ENCODE measurements at places on chromosomes 6 and 20.

DNA sequence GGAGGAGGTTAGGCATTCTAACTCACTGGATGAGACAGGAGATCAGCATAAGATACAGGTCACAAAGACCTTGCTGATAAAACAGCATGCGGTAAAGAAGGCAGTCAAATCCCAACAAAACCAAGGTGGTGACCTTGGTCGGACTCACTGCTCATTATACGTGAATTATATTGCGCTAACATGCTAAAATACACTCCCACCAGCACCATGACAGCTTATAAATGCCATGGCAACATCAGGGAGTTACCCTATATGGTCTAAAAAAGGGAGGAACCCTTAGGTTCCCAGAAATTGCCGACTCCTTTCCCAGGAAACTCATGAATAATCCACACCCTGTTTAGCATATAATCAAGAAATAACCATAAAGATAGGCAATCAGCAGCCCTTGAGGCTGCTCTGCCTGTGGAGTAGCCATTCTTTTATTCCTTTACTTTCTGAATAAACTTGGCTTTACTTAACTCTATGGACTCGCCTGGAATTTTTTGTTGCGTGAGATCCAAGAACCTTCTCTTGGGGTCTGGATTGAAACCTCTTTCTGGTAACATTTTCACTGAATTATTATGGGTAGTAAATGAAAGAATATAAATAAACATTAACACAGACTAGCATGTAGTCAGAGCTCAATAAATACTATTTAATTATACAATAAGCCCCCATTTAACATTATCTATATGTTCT is 3.0 kb upstream of the LAMA4 start:
- DNase-seq, result no peak

DNA sequence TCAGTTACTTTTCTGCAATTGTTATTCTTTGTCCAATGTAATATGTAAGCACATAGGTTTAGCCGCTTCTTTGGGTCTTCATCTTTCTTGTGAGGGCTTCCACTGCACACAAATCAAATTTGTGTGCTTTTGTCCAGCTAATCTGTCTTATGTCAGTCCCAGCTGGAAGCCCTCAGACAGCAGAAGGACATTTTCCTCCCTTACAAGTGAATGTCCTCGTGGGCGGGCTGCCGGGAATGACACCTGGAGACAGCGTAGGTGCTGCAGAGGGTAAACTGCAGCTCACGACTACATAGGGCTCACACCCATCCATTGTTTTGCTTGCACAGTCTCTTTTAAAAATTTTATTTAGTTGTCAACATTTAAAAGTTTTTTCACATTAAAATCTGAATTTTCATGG is 24.6 kb upstream of the PPP1R14C start:
- DNase-seq, result no peak

GRCh38 chr6:34904990-34905613 is 16.0 kb downstream of the ANKS1A start:
- no peak for DNase-seq

DNA sequence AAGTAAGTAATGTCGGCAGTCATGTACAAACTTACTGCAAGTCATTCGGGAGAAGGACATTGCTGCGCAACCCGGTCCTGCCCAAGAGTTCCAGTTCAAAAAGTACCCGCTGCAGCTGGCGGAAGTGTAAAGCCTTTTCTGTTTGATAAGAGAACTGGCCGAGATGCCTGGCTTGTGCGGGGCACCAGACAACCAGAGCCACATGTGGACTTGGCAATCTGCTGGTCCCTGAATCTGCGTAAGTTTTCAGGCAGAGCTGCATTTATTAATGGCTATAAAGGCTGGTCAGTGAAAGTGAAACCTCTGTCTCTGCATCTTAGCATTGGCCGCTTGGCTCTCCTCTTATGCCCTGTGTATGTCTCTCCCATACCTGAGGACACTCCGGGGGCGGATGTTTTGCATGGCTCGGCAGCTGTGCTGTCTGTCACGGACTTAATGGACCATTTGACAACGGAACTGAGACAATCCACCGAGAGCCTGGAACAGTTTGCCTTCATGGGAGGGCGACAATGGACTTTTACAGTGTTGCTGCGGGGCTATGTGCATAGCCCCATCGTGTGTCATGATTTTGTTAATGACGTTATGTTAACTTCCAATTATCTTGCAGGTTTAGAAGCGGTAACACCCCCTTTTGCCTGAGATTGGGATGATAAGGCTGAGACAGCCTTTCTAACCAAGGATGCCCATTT is 19.8 kb upstream of the RGS17 start:
- no peak for DNase-seq

GRCh38 chr20:57220337-57221145 is 45.9 kb downstream of the BMP7 start:
- no peak for DNase-seq

- no peak for DNase-seq
Measured at GRCh38 chr6:55568808-55569439, 10.1 kb downstream of the HMGCLL1 start.

DNA sequence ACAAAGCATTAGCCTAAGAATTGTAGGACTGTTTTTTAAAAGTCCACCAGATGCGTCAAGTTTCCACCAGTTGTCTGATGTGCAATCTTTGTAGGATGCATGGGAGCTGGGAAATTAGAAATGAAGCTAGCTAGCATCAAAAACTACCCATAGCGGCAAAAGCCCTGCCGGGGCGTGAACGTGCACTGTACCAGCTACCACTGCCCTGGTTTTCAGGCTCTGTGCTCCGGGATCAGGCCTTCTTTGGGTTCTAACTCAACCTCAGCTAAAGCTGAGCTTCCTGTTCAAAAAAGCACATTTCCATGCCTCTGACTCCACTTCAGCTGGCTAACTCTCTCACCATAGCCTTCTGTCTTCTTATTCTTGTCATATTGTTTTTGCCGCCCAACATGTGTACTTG is 26.9 kb upstream of the FUCA2 start:
- no peak for DNase-seq

GRCh38 chr6:32774426-32774825 is 11.1 kb upstream of the HLA-DQB2 start:
- DNase-seq, result no peak

GRCh38 chr6:34530753-34531365 is 25.3 kb downstream of the SPDEF start:
- DNase-seq, result no peak

DNA sequence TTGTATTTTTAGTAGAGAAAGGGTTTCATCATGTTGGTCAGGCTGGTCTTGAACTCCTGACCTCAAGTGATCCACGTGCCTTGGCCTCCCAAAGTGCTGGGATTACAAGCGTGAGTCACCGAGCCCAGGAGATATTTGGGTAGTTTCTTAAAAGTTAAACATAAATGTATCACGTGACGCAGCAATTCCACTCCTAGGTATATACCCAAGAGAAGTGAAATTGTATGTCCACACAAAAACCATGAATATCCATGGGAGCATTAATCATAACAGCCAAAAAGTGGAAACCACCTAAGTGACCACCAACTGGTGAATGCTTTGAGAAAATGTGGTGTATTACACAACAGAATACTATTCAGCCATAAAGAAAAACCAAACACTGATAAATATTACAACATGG is 164.8 kb downstream of the MRPL14 start:
- DNase-seq, result no peak

DNA sequence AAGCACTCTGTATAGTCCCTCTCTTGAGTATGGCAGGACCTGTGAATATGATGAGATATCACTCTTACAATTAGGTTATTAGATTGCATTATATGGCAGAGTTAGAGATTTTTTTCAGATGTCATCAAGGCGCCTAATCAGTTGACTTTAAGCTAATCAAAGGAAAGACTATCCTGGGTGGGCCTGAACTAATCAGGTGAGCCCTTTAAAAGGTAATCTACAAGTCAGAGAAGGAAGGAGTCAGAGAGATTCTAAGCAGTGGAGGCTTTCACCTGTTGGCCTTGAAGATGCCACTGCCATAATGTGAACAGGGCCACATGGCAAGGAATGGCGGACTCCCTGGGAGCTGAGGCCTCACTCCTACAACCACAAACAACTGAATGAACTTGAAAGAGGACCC is 151.5 kb downstream of the BFSP1 start:
- no peak for DNase-seq
